ENCODE measurements at places on chromosomes 12 and 14. TPM values are rescaled to one million over a fixed set of nuclear protein-coding genes. Genes with fewer than 3 reads are reported as not detected.

Gene WDHD1
- 44.3 TPM for total RNA-seq

Gene P2RX7
- 1.5 TPM for total RNA-seq

DNA sequence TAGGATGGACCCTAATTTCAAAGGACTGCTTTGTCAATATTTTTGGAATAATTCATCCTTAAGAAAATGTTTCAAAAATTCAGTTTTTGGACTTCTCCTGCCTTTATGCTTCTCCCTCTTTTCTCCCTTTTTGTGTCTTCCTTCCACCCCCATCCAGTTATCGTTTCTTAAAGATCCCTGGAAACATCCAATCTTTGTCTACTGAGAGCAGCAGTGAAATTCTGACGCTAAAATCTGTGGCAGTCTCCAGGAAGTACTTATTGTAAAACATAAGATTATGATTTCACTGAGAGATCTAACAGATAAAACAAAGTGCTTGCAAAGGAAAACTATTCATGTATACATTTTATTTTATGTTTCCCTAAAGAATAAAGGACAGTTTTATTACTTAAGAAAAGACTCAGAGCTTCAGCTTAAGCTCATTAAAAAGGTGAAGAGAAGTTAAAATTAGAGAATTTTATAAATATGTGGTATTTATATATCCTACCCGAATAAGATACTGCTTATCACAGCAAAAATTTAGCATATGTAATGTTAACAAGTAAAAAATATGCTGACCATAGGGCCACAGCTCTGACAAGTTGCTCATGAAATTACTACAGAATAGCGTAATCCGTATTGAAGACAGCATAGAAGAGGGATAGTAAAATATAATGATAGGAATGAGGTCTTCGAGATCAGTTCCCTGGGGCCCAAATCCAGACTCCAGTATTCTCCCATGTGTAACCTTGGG lies 6.9 kb downstream of the FRMD6 start:
- no peak for DNase-seq

- DNase-seq: no peak
Measured at GRCh38 chr14:81480741-81481140, 52.9 kb downstream of the SEL1L start.

- no peak for DNase-seq
Measured at GRCh38 chr12:11561411-11561810, 88.1 kb upstream of the ETV6 start.

DNA sequence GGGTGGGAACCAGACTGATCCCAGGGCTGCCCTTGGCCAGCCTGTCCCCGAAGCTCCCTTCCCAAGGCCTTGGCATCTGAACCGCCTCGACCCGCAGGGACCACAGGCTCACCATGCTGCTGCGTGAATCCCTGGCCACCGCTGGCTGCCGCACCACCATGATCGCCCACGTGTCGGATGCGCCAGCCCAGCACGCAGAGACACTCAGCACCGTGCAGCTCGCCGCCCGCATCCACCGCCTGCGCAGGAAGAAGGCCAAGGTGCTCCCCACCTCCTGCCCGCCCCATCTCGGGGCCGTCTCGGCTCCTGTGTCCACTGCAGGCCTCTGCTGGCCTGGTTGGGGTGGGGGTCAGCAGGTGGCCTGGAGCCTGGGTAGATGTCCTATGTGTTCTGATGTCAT lies 35.7 kb downstream of the KIF26A start:
- no peak for DNase-seq

GRCh38 chr14:22997676-22998323 lies 12.1 kb downstream of the C14orf93 start:
- DNase-seq: no peak

GRCh38 chr14:89889626-89890025 lies 64.9 kb downstream of the EFCAB11 start:
- no peak for DNase-seq

GRCh38 chr12:83015390-83016217 lies 328.9 kb downstream of the TMTC2 start:
- DNase-seq: peak; percentile 23

DNA sequence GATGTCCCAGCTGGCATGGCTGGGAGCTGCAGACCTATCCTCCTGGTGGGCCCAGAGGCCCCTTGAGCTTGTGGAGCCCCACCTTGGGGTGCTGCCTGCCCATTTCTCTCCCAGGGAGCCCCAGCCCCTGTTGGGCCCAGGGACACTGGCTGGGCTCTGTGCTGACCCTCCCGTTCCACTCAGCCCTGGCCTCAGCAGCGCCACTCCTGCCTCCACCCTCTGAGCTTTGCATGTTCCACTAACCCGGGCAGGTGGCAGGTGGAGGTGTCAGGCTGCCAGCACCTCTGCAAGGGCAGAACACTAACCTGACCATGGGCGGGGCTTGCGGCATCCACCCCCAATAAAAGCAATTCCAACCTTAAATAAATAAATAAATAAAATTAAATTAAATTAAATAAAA lies 299.2 kb downstream of the LRIG3 start:
- no peak for DNase-seq
